Ovary (tissue), 10 donors: ENCODE measurements at places on chromosomes 7 and 10.
A peak's percentile ranks its signal among the peaks of the same experiment; 100 is the strongest.

DNA sequence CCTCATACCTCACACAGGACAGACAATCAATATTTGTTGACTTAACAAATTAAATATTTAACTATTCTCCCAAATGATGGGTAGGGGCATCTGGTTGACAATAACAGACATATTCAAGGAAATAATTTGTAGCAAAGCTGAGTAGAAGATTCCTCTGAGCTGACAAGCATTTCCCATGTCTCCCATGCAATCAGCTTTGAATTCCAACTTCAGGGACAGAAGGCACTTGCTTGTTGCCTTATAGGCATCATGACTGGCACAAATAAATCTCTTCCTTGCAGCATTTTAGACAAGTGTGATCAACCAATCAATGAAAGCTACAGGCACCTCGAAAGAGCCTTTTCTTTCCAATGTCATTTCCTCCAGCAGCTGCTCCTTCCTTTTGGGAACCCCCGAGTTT, 146.0 kb downstream of the PDE1C start:
- no peak for DNase-seq

GRCh38 chr10:11546581-11546980, 64.9 kb downstream of the USP6NL start:
- no peak for DNase-seq

- peak; percentile 71 for DNase-seq
Measured at GRCh38 chr10:3467052-3467951, 294.7 kb upstream of the PITRM1 start.

DNA sequence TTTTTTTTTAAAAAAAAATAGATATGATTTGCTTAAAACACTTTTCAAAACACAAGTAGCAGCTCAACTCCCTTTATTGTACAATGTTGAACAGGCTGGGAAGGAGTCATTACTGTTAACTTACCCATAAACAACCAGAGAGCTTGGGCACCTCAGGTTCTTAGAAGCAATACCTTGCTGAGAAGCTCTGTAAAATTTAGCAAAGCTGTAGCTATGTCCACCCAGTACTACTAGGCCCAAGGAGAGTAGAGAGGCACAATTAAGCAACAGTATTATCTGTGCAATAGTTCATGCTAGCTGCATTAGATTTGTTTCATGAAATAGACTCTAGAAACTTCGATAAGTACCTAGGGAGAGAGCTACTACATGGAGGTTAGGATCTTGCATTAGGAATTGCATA, 32.0 kb downstream of the SEMA3A start:
- DNase-seq: no peak

- DNase-seq: no peak
Measured at GRCh38 chr10:111204838-111205237, 128.0 kb downstream of the ADRA2A start.

GRCh38 chr7:6166443-6166891, 106.0 kb downstream of the CYTH3 start:
- DNase-seq: no peak
